Stimulated activated naive B cell treated with anti-CD40 and anti-IgM and Interleukin-4, amounts not matched to agents 10 μg/mL and 1 μg/mL and 100 μg/mL, for 72 hours (primary cell): ENCODE measurements at places on chromosomes 2 and 18.

DNA sequence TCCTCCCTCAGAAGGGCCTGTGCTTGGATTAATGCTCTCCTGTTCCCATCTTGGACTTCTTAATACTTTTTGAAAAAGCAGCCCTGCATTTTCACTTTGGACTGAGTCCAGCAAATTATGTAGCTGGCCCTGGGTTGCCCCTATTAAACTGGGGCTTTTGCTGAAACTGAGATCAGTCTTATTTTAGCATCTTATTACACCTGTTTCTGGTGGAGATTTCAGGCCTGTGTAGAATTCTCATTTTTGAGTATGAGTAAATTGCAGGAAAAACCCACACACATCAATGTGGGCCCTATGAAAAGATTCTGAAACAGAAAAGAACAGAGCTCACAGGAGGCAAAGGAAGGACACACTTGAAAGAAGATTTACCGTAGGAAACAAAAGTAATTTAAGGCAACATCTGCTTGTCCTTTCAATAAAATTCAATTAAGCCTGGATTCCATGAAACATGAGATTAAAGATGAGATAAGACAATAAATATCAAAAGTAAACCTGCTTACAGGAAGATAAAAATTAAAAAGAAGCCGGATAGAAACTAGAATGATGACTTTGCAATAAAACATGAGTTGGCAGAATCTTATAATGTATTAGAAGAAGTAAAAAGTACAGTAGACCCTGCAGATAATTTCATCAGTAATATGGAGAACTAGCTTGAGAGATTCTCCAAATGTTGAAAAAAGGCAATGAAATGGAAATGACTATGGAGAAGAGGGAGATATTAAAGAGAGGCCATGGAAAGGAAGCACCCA is 90.7 kb upstream of the GCFC2 start:
- no peak for DNase-seq

- DNase-seq: no peak
These were observed 30.0 kb upstream of the CCNYL1 start for GRCh38 chr2:207681431-207681830.

DNA sequence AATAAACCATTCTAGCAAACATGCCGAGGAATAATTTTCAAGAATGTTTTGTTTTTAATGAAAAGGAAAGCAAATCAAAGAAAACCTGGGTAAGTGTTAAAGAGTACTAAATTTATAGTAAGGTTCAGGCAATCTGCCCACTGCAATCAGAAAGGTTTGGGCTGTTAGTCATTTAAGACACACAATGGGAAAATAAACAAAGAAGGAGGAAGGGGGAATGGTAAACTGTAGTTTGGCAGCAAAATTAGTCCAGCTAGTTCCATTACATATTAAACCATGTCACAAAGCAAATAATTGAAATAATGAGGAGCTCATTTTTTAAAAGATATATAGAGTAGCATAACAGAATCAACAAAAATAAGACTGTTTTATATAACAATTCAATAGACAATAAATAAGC is 87.5 kb upstream of the COPS8 start:
- DNase-seq: no peak

- DNase-seq: no peak
These were observed 161.5 kb downstream of the PHLPP1 start for GRCh38 chr18:62876828-62877227.

DNA sequence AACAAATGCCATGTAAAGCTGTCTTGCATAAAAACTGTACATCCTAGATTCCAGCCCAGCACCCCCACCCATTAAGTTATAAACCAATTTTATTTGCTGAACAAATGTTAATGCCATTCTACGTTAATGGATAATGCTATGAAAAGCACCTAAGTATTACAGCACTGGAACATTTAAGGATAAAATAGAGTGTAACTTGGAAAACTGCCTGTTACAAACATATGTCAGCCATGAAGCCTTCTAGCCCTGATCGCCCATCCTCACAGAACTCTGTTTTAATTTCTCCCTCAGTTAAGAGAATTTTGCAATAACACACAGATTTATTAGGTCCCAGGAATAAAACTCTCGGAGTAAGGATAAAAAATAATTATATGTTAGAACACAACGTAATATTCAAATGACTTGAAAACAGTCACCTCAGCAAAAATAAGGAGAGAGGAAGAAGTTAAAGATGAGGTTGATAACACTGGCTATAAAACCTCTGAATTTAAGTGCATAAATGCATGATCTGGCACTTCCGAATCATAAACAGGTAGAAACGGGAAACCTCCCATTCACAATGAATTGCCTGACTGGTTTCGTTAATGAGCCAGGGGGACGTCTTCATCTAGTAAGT is 308.7 kb downstream of the AFF3 start:
- no peak for DNase-seq

DNA sequence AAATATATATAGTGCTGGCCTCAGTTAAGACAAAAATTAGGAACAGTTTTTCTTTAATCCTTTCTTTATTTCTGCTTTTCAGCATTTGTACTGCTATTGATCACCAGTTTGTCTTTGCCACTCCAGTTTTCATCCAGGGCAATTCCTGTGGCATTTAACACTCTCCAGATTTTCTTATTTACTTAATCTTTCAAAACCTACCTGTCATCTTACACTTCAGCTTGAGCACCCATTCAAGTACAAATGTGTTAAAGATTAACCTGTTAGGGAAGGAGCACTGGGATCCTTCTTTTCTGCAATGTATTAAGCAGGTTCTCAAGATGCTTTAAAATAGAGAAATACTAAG is 101.8 kb upstream of the SCN1A start:
- no peak for DNase-seq

DNA sequence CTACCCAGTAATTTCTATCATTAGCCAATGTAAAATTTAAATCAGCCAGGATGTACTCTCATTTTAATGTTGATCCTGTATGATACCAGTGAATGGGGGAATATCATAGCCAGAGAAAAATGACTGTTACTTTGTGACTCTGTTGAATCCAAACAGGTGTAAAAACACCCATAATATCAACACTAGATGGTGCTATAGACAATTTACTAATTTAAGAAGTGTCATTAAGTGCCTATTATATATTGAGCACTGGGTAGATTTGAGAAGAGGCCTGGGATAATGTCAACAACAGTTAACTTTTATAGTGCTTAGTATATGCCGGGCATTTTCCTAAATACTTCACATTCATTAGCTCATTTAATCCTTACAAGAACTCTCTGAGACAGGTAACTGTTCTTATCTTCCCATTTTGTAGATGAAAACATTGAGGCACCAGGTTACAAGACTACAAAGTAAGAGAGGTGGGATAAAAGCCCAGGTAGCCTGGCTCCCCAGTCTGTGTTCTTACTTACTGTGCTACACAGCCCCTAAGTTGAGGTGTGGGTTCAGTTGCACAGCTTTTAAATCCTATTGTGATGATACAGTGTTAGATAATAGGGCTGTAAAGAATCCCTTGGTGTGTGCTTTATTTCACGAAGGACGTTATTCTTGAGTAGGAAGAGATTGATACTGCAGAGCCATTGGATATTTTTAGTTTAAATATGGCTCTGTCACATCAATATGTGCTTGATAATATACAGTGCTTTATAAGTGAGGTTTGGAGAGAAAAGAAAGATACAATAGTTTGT is 325.5 kb downstream of the AGPS start:
- no peak for DNase-seq

DNA sequence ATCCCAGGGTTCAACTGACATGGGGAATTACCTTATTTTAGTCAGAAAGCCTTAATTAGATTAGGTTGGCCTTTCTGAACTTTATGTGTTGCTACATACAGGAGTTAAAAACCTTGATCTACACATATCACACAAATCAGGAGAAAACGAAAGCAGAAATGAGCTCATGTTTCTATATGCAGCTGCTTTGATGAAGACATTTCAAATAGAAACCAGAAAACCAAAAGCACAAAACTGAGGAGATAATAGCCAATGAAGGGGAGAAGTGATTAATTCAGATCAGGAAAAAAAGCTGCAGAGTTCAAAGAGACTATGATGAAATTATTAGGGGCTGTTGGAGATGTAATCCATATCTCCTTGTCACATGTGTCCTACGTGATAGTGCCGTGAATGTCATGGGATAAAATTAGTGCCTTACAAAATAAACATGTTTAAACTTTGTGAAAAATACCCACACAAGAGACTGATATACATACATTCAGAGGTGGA is 255.0 kb downstream of the CAMKMT start:
- DNase-seq: no peak

GRCh38 chr18:6487968-6488367 is 73.3 kb upstream of the L3MBTL4 start:
- no peak for DNase-seq

DNA sequence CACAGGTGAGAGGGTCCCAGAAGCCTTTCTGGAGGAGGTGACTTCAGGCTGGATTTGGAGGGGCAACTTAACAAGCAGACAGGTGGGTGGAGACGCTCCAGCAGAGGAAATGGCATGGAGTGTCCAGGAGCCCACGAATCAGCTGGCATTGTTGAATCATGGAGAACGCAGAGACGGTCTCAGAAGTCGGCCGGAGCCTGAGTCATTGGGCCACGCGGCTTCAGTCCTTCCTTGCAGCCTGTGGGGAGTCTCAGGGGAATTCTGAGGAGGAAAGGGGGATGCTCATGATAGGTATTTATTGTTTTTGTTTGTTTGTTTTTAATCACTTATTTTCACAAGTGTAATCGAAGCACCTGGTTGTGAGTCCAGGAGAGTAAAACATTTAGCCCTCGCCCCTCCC is 184.6 kb upstream of the HDAC4 start:
- no peak for DNase-seq
